Choroid plexus epithelial cell (primary cell): ENCODE measurements at places on chromosomes 16 and 17.
A peak's percentile ranks its signal among the peaks of the same experiment; 100 is the strongest.

- peak; percentile 47 for DNase-seq
These were observed 25.9 kb upstream of the EFCAB13 start for GRCh38 chr17:47297661-47298400.

GRCh38 chr16:5062051-5062450 lies 3.7 kb downstream of the C16orf89 start:
- DNase-seq, result no peak

GRCh38 chr16:71630808-71631207 lies 4.8 kb downstream of the MARVELD3 start:
- DNase-seq, result no peak

DNA sequence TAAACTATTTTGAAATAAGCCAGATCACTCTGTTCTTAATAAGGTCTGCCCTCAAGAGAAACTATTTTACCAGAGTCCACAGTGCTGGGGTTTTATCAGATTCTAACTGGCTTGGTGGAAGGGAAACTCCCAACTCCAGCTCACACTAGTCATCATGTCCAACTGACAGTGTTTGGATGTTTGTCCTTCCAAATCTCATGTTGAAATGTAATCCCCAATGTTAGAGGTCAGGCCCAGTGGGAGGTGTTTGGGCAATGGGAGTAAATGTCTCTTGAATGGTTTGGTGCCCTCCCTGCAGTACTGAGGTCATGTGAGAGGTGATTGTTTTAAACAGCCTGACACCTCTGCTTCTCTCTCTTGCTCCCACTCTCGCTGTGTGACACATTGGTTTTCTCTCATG lies 1301.0 kb upstream of the CDH8 start:
- DNase-seq, result no peak

- peak; percentile 49 for DNase-seq
These were observed 3.4 kb downstream of the SKA2 start for GRCh38 chr17:59151591-59151990.

- DNase-seq, result peak; percentile 17
These were observed 11.7 kb downstream of the SGCA start for GRCh38 chr17:50177476-50177875.

- DNase-seq, result no peak
These were observed 197.5 kb downstream of the RPTOR start for GRCh38 chr17:80742091-80742490.

GRCh38 chr17:37489197-37490001 lies at the start of gene DUSP14:
Gene DUSP14 (plus strand): TSS chr17:37489891. CDS start chr17:37512273, 22,382 bp downstream.
- peak; percentile 81 for DNase-seq

GRCh38 chr16:88702371-88703210 lies 3.6 kb downstream of the RNF166 start:
- DNase-seq, result no peak

GRCh38 chr16:22198547-22199293 lies 7.4 kb upstream of the EEF2K start:
- no peak for DNase-seq

DNA sequence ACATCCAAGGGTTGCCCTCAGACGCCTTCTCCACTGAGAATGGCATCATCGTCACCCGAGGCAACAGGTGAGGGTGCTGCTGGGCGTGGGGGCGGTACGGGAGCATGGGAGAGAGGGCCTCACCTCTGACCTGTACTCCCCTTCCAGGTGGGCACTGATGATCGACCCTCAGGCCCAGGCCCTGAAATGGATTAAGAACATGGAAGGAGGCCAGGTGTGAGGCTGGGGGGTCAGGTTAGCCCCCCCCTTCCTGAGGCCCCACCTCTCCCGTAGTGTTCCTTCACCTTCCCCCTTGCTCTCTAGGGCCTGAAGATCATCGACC lies 16.4 kb upstream of the KDM6B start:
- DNase-seq, result no peak

GRCh38 chr17:43226393-43226792 lies 2.0 kb downstream of the CCDC200 start:
- no peak for DNase-seq

DNA sequence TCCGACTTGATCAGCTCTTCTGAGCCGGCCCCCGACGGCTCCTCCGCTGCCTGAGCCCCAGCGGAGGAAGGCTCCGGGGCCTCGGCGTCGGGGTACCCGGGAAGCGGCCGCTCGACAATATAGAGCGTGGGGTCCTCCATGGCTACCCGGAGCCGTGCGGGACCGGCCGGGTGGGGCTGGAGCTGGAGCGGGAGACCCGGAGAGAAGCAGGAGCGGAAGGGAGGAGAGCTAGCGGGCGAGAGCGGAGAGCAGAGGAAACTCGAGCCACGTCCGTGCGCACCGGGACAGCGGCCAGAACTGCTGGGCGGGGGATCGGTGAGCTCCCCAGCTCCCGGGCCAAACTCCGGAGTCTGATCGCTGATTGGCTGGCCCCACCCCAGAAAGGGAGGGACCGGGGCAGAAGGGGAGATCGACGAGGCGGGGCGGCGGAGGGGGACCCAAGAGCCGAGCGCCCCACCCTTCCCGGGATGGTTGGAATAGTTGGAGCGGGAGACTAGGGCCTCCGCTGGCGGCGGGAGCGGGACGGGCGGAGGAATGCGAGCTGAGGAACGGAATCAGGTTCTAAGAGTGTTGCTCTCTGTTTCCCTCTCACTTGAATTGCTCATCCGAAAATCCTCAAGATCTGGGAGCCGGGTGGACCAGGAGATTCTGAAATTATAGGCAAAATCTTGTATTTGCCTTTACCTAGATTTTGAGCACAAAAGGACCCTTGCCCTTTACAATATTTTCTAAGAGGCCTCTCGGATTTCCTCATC lies at the start of gene CAVIN1:
CAVIN1 (minus strand) TSS at position 299 of the 755 bp plus-strand sequence; CDS start at position 140, 159 bp downstream.
- DNase-seq, result peak; percentile 97

DNA sequence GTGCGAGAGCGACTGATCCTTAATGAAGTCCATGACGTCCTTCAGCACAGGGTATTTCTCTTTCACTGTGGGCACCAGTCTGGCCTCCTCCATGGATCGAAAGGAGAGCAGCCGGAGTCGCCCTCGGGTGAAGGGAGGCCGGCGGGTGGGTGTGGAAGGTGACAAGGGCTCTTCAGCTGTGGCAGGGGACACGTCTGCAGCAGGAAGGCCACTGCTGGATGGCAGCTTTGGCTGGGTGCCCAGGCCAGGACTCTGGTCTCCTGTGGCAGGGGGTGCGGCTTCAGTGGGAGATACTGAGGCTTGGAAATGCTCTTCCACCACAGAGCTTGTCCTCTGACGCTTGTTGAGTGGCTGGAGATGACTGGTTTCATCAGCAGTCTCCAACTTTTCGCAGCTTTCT lies 78.5 kb downstream of the ZZEF1 start:
- no peak for DNase-seq

DNA sequence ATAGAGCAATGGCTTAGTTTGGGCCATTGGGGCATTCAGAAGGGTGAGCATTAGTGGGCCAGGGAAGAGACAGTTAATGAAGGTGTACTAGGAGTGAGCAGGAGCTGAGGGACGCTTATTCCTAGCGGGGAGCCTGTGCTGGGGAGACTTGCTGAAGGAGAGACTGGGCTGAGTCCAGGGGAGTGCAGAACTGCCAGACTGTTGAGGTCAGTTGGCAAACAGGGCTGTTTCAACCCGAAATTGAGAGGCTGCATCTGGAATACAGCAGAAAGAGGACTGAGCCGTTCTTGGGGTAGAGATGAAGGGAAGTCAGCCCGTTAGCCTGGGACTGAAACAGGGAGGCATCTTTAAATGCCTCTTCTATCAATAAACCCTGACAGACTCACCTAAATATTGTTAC lies 33.2 kb downstream of the MAP2K6 start:
- no peak for DNase-seq

DNA sequence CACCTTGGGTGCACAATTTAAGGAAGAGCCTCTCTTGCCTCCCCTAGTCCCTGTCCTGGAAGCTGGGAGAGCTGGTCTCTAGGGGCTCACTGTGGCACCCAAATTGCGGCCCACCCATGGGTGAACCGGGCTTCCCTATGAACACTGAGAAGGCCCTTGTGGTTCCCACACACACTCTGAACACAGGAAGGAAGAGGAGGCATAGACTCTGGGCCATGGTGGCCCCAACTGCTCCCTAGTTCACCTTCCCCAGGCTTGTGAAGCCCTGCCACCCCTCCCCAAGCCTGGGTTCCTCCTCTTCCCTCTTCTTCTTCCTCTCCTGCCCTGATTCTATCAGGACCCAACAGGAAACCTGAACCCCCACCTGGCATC lies 10.5 kb downstream of the SREBF1 start:
- DNase-seq, result no peak

DNA sequence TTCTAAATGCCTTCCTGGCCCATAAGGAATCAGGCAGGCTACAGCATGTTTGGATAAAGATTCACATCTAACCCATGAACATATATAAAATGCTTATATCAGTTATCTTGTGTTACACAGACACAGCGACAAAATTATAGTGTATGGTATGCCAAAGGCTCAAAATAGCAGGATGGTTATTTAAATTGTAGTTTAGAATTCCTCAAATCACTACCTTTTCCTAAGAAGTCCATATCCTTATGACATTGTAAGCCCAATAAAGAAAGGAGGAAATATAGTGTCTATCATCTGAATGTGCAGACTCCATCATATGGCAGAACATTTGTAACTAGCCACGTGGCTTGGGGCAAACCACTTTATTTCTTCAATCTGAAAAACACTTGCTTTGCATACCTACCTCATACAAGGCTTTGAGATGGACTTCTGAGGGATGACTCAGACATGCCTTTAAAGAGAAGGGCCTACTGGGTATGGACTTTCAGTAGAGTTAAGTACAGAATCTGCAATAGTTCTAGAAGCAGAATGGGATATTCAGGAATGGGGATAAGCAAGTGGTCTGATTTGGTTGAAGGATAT lies 12.1 kb upstream of the DHX8 start:
- DNase-seq, result peak; percentile 50

- DNase-seq, result peak; percentile 82
These were observed at the start of gene HIC1 for GRCh38 chr17:2054512-2055291. Gene HIC1 (plus strand): TSS chr17:2055103. CDS start chr17:2056691, 1,588 bp downstream.

DNA sequence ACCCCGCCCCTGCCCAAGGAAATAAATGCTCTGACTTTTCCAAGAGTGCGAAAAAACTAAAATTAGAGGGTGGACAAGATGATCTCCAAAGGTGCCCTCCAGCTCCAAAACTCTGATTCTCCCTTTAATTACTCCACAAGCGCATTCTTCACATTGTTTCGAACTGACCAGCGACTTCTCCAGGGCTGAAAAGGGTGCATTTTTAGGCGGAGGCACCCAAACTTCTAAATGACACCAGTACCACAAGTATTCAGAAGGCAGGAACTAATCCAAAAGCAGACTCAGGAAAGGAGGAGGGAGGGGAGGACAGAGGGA lies 750 bp downstream of the ZFHX3 start:
- peak; percentile 46 for DNase-seq

DNA sequence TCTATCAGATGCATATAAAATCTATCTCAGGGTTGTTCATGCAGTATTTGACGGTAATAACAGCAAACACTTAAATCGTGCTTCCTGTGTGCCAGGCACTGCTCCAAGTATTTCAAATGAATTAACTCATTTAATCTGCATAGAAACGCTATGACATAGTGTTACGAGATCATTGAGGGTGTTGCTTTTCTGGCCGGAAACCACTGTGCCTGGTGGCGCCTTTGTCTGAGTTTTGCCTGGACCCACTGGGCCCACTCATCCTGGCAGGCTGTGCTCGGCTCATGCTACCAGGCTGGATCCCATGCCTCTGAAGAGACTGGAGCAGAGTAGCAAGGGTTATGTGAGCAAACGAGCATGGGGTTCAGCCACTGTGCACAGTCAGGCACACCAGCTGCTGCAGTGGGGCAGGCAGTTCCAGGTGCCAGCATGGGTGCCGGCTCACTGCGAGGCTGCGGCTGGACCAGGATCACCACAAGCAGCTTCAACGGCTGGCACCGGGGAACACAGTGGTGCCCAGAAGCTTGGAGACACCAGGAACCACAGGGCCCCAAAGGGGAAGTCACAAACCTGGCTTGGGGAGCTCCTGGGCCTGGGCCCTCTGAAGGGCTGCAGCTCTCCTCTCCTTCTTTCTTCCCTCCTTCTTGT lies 45.9 kb upstream of the CLEC19A start:
- DNase-seq, result no peak

GRCh38 chr17:47813512-47814031 lies 8.0 kb downstream of the OSBPL7 start:
- no peak for DNase-seq

GRCh38 chr16:31754998-31755615 lies 118.5 kb upstream of the ZNF267 start:
- DNase-seq, result peak; percentile 1

DNA sequence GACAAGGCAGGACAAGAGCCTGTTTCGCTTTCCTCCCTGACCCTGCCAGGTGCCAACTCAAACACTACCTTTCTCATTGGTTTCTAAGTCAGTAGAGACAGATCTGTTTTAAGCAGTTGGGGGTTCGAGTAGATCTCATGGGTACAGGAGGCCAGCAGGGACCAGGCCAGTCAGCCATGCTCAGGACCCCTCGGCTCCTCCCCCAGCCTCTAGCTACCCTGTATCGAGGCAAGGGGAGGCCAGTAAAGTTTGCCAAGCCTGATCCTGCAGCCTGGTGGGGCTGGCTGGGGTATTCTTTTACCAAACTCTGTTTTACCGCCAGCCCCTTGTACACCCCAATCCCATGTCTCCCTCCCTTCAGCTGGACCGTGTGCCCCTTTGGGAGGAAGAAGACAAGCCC lies 26.6 kb downstream of the OR1D5 start:
- no peak for DNase-seq

- no peak for DNase-seq
These were observed 12.0 kb upstream of the CLUH start for GRCh38 chr17:2723505-2723996.

DNA sequence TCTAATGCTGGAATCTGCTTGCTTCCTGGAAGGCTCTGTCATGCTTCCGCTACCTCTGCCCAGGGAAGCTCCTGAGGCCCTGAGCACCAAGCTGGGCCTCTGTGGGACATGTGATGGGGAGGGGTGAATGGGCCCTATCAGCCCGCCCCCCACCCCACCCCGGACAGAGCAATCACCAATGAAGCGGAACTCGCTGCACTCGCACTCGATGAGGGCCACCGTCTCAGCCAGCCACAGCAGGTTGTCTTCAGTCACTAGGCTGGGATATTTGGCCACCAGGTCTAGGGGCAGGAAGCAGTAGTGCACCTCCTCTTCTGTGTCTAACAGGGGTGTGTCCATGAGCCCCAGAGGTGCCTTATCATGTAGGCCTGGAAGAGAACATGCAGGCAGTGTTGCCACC lies 23.6 kb downstream of the KCTD19 start:
- DNase-seq, result no peak

GRCh38 chr17:17341452-17341851 lies 38.3 kb downstream of the NT5M start:
- no peak for DNase-seq

- no peak for DNase-seq
These were observed 40.6 kb upstream of the ZC3H18 start for GRCh38 chr16:88529596-88529995.

- DNase-seq, result no peak
These were observed 522 bp downstream of the NAGS start for GRCh38 chr17:44004761-44005526.

DNA sequence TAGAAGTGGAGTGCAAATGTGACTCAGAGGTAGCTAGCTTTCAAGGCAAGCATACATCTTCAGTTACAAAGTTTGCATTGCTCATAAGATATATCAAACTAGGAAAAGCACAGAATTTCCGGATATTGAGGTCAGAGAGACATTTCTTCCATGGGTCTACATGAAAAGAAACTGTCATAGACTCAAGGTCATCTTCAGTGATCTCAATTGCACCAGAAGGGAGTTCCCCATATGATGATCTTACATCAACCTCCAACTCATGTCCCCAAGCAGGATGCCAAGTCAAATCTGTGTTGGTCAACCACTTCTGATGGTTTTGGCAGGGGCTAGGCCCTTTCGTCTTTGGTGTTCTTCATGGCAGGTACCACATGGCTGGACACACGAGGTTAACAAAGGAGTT lies 459.9 kb upstream of the MAF start:
- DNase-seq, result no peak
